CD4-positive, alpha-beta T cell treated with Interleukin-1 beta for 1 hour (primary cell): ENCODE measurements at places on chromosomes 2 and 18.

GRCh38 chr2:41867553-41867952 lies 180.3 kb upstream of the PKDCC start:
- no peak for DNase-seq

DNA sequence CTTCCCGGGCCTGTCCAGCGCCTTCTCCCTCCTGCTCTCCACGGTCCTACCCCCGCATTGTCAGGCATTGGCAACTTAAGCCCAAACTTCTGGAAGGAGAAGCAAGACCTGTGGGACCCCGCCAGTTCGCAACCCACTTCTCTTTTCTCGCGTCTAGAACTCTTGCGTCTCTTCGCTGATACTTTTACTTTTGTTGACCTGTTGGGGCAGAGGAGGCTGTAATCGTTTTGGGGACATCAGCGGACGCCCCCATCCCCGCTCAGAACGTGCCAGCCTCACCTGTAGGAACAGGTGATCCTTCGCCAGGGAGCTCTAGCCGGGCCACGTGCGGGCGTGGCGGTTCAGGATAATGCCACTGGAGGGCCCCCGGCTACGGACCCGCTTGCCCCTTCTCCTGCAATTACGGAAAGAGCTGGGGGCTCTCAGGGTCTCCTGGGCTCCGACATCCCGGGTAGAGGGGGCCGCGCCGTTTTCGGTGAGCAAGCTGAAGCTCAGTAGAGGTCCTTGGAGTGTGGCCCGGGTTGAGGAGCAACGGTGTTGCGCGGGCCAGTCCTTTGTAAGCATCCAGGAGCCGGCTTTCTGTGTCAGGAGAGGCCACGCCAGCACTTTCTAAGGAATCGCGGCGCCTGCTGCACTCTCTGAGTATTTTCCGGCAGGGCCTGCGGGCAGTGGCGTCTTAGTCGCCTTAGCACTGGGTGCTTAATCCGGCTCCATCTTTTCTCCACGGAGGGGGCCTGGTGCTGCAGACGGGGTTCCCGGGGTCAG lies 1.6 kb downstream of the MTCL1 start:
- DNase-seq, result peak; percentile 8

DNA sequence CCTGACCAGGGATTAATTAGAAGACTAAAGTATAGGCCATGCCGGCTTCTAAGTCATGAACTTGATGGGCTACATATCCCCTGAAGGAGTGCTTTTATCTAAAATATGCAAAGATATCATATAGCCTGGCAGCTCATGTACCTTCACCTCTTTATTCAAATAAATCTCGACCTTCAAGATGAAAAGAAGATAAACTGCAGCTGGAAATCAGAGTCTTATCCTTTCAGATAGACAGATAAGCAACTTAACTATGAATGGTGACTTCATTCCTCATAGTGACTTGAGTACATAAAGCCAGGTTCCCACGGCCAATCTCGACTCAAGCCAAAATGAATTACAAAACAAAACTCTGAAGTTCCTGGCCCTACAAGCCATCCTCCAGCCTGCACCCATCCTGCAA lies 165.3 kb upstream of the KLHL29 start:
- no peak for DNase-seq

GRCh38 chr18:71130351-71130750 lies 841.5 kb downstream of the SOCS6 start:
- no peak for DNase-seq

DNA sequence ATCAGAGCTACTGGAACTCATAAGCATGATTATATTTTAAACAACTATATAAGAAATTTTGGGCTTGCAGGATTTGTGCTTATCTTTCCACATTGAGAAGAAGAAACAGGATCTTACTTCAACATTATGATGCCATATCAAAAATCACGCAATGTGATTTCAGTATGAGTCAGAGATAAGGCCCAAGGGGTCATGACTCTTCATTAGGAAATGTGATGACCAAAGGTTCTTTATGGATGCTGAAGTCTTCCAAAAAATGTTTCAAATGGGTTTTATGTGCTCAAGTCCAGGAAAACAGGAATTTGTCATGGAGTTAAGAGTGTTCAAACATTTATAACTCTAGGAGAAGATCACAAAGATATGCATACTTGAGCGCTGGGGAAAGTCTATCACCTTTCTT lies 7.8 kb upstream of the SERPINB2 start:
- DNase-seq, result no peak

GRCh38 chr18:44889111-44889510 lies 208.4 kb downstream of the SETBP1 start:
- DNase-seq, result no peak

- DNase-seq, result no peak
Measured at GRCh38 chr2:173623438-173624319, 269.0 kb downstream of the CDCA7 start.

DNA sequence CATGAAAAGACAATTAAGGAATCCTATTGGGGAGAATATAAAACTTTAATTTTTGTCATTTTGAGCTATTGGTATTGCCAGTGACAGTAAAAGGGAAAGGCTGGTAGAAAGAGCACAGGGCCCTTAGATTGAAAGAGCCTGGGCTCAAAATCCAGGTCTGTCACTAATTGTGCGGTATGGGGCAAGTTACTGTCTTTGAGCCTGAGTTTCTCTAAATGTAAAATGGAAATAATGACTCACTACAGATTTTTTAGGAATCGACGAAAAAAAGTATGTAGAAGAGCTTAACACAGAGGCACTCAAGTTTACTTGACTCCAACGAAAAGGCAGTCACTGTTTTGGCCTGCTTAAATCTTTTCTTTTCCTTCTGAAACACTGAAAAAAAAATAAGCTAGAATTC lies 7.0 kb downstream of the NDUFV2 start:
- DNase-seq, result no peak

GRCh38 chr2:27849558-27850205 lies 40.5 kb downstream of the RBKS start:
- DNase-seq, result no peak

- DNase-seq, result no peak
Measured at GRCh38 chr18:80023173-80023572, 11.1 kb upstream of the RBFA start.

DNA sequence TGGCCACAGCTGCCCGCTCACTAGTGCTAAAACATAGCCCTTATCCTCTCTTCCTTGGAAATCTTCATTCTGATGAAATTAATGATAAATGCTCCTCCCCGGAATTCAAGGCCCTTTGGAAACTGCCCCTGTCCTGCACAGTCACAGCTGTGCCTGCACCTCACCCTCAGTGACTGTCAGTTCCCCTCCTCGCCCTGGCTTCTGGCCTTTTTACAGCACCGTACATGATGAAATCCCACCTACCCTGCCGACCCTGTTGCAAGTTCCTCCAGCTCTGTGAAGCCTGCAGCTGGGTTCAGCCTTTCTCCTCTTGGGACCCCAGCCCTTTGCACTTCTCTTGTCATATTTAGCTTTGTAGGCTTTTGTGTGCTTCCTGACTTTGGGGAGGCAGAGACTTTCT lies 48.4 kb downstream of the DCDC2C start:
- DNase-seq, result no peak

- no peak for DNase-seq
Measured at GRCh38 chr2:80080957-80081356, 223.6 kb downstream of the LRRTM1 start.

GRCh38 chr18:23126376-23127056 lies 8.8 kb upstream of the CABLES1 start:
- DNase-seq, result no peak

GRCh38 chr2:38876407-38876806 lies 631 bp downstream of the MORN2 start:
- DNase-seq, result no peak

- no peak for DNase-seq
Measured at GRCh38 chr2:198273660-198274059, 469.3 kb downstream of the PLCL1 start.
